Omental fat pad (tissue), 4 donors: ENCODE measurements at places on chromosomes 6 and 20. TPM values are rescaled to one million over a fixed set of nuclear protein-coding genes. Genes with fewer than 3 reads are reported as not detected.

- no peak for DNase-seq
Observed at GRCh38 chr6:96466147-96466863, 55.3 kb upstream of the UFL1 start.

GRCh38 chr6:30981942-30982772 is 1.4 kb upstream of the MUC21 start:
- no peak for DNase-seq

DNA sequence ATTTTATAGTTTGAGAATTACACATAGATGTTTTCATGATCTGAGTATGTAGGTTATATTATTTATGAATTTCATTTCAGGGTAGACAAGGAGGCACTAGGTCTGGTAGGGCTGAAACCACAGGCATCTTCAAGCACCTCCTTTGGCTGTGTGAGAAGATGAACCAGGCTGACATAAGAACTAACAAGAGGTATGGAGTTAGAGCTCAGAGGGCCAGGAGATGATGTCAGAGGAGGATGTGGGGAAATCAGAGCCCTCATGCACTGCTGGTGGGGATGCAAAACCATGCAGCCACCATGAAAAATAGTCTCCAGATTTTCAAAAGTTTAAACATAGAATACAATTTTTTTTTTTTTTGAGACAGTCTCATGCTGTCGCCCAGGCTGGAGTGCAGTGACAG is 13.6 kb upstream of the RIPOR3 start:
- no peak for DNase-seq

SLC35A1 gene
- 15.1 TPM for total RNA-seq

DNA sequence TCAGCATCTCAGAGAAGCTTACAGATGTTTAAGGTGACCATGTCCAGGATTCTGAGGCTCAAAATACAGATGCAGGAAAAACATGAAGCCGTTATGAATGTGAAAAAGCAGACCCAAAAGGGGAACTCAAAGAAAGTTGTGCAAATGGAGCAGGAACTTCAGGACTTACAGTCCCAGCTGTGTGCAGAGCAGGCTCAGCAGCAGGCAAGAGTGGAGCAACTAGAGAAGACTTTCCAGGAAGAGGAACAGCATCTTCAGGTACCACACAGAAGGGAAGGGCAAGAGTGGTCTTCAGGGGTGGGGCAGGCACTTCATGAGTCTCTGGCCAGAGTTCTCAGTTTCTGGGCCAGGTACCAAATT is 15.2 kb downstream of the RNF8 start:
- DNase-seq = no peak

MOCS1 gene
- 66.0 TPM for total RNA-seq

DNA sequence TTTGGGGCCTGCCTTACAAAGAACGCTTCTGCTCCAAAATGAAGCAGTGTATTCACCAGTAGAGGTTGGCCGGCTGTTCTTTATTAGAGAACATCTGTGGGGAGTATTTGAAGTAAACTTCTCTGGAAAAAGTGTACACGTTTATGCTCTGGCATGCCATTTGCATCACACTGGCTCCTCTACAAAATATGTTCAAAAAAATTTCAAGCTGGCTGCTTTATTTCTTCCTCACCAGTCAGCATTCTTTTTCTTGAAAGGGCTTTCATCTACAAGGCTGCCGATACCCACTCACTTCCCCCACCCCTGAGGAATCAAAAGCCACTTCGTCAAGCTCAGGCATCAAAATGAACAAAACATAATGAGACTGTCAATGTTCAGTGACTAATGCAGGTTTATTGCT is 294.1 kb downstream of the TFAP2B start:
- no peak for DNase-seq

TRAPPC3L gene
- total RNA-seq = not detected

DNA sequence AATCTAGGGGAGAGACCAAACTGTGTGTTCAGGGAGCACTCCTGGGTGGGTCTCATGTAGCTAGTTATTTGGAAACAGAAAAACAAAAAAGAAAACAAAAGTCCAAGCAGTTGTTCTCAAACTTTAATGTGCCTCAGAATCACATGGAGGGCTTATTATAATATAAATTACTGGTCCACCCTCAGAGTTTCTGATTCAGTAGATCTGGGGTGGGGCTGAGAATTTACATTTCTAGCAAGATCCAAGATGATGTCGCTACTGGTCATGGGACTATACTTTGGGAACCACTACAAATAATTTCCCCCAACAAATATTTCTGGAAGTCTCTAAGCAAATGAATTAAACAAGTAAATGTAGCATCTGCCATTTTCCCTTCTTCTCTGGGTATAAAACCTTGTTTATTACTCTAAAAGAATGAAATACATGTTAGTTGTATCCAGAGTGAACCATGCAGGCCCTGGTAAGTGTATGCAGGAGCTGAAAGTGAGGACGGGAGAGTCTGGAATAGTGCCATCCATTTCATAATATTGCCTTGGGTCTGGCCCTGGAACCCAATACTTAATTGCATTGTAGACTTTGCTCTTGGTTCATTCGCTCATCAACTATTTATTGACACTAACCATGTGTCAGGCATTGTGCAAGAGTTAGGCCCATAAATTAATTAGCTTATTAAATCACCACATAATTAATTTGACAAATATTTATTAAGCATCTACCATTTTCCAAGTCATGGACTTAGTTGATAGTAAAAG is 490.8 kb downstream of the EPM2A start:
- no peak for DNase-seq

- no peak for DNase-seq
Observed at GRCh38 chr6:18151801-18152200, 3.1 kb downstream of the TPMT start.

ATXN1 gene
- total RNA-seq = 26.4 TPM

DNA sequence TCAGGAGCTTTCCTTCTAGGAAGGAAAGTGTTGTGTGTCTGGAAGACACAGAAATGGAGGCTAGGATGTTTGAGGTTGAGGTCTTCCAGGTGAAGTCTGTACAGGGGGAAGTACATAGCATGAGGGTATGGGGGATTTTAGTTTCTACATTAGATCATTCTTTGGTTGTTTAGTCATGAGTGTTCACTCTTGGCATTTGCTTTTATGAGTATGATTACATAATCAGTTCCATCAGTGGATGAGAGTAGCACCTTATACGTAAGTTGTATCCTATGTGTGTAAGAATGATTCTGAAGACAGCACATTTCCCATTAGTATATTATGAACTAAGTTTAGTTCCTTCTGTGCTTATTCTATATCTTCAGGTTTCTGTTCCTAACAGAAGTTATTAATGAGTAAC is 1.9 kb downstream of the CDYL start:
- no peak for DNase-seq

DNA sequence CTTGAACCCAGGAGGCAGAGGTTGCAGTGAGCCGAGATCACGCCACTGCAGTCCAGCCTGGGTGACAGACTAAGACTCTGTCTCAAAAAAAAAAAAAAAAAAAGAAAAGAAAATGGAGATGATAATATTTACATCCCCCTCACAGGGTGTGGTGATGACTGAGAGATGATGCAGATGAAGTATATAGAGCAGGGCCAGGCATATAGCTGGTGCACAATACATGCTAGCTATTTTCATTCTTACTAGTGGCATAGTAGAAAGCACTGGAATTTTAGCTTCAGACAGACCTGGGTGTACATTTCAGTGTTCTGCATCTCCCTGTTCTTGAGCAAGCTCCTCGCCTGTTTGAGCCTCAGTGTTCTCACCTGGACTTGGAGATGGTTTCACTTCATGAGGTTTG is 36.9 kb downstream of the CEBPB start:
- DNase-seq = no peak

MAP3K7 gene
- total RNA-seq = 21.7 TPM

- DNase-seq = no peak
Observed at GRCh38 chr20:50464026-50464724, 46.0 kb upstream of the PTPN1 start.

DNA sequence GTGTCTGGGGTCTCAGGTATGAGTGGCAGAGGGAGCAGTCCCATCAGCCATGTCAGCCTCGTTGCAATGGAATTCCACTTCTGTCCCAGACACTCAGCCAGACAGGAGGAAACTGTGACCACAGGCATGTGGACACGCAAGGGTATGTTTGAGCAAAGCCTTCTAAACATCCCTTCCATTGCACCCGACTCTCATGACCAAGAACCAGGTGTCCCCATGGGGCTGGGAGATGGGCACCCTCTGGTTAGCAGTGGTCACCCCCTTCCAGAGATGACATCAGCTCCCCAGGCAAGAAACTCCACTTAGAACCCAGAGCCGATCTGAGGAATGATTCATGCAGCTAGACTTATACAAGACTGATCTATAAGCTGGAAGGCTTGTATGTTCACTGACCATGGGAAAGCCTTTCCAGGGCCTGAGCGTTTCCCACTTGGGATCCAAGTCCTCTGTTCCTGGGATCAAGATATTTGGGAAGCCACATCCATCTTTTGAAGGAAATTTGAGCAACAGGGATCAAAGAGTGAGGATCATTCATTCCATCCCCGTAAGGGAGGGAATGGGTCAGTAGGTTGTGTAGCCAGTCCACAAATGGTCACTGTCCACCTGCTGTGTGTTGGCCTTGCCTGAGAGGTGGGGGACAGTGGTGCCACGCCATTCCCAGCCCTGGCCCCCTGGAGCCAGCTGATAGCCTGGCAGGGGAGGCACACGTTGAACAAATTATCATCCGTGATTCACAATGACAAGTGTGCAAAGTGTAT is 3.9 kb upstream of the MRGBP start:
- DNase-seq = no peak

GRCh38 chr20:54891907-54892306 is 416.5 kb downstream of the DOK5 start:
- DNase-seq = no peak

EDN1 gene
- 38.4 TPM for total RNA-seq

ASCC3 gene
- total RNA-seq = 44.8 TPM

DNA sequence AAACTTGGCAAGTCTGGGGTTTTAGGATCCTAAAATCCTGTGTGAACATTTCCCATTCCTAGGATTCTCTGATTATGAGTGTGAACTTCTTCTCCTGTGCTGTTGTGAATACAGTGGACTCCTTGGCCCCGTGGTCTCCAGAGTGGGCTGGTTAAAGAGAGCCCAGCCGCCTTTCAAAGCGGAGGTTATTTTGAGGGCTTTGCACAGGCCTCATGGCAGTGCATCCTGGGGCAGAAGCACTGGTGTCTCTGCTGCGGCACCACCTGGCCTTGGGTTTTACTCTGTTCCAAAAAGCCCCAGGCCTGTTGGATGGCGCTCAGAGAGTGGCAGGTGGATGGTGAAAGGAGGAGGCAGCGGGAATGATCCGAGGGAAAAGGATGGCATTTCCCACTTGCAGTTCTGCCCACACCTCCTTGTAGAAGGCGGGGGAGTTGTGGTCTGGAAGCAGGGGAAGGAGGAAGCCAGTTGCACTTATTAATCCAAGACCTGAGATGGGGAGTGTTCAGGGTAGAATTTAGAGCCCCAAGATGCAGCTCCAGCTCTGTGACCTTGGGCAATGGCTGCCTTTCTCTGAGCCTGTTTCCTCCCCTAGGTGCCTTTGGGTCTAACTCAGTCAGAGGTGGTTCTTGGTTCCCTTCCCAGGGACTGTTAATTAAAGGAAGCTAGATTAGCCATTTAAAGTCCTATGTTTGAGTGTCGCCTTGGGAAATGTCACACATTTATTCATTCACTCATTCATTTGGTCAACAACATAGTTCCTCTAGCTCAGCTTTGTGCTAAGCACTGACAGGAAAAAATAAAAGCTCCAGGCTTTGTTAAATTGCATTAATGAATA is 22.4 kb downstream of the MMP24 start:
- DNase-seq = no peak

DNA sequence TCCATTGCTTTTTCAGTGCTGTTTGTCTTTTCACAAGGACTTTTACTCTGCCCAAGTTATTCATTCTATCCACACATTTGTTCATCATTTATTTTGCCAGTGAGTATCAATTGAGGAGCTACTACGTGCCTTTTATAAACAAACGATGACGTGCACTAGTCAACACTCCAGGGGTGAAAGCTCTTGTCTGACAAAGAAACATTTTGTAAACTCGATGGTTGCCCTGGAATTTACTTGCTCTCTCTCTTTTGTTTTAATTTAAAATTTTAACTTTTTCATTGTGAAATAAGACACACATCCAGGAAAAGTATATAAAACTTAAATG is 8.3 kb upstream of the MRPS18A start:
- DNase-seq = no peak

- no peak for DNase-seq
Observed at GRCh38 chr6:53210811-53211210, 62.2 kb upstream of the GCM1 start.

DNA sequence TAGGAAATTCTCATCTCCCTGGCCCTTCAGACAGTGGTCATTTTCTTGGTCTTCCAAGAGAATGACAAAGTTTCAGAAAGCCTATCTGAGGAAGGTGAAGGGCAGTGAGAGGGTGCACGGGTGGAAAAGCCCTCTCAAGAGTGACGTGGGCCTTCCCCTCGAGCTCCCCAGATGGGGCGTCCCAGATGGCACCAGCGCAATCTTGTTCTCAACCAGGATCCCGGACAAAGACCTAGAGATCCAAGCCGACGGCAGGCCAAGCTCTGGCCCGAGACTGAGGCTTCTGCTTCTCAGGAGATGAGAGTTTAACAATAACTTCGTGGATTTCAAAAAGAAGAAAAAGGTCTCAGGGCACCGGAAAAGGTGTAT is 797 bp upstream of the ZNF133 start:
- DNase-seq = no peak

DNA sequence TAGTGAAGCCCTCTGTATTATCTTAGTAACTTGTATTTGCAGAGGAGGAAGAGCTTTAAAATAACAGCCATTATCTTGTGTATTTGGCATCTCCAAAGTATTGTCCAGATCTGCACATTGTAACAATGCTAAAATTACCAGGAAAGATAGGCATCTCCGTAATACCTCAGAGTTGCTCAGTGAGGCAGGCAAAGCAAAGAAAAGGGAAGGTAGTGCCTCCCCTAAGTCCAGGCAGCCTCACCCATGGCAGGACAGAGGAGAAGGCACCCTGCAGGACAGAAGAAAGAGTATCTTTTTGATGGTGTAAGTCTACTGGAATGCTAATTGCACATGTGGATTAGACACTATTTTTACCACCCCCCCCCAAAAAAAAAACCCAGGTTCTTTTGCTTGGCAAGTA is 13.6 kb upstream of the SSTR4 start:
- no peak for DNase-seq

DNA sequence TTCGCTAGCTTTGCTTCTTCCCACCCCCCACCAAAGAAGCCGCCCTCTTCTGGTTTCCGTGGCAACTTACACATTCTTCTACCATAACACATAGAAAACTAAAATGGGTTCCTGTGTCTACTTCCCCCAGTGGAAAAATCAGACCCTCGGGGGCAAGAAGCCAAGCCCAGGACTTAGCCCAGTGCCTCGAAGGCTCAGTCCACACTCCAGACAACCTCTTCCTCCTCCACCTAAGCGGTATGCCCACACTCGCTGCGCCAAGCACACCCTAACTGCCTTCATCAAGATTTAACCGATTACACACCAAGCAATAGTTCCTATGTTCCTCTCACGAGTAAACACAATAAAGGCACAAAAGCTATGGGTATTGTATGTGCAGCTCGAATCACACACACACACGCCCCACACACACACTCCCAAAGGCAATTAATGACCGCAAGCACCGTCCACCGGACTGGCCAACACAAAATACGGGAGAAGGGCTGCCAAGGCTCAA is 537 bp downstream of the PPIL4 start:
- no peak for DNase-seq
